CD4-positive, alpha-beta memory T cell (primary cell): ENCODE measurements at places on chromosomes 1 and 21.

DNA sequence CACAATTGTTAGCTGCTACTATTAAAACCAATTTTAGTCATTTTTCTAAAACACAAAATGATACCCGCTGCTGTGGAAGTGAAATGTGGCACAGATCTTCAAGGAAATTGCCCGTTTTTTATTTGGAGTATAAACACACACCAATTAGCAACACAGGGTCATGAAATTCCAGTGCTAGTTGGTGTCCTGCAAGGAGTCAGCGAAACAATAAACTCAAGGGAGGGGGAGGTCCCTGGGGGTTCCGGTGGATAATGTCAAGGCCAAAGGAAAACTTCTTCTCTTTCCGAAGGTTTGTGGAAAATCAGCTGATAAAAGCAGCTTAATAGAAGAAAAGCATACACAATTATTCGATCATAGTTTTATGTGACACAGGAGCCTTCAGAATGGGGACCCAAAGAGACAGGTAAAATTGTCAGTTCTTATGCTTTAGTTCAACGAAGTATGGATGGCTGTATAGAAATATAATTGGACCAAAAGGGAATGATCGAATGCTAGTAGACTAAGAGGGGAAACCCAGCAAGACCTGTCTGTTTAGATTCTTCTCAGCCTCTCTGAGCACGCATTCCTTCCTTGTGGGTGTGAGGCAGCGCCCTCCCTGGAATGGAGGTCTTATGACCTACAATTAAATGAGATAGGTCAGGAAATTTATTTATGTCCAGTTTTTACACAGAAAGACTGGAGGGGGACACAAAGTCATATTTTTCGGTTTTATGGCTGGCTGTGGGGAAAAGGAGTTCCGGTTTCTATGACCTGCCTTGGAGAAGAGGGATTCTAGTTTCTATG is 65.9 kb downstream of the KCNK1 start:
- no peak overlapping the region for H3K27ac ChIP-seq
- no peaks in the 10 kb centered on the region for H3K36me3 ChIP-seq
- DNase-seq: no peak
- H3K4me1 ChIP-seq: no peaks in the 10 kb centered on the region

DNA sequence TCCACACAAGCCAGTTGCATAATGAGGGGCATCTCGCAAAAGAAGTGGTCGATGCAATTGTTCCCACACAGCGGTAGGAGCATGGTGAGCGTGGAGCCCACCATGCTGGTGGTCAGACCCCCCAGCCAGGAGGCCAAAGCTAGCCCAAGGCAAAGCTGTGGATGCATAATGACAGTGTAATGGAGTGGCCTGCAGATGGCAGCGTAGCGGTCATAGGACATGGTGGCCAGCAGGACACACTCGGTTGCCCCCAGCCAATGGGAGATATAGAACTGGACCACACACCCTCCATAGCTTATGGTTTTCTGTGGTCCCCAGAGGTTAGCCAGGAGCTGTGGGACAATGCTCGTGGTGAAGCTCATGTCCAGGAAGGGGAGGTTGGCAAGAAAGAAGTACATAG is 4.3 kb downstream of the OR2C3 start:
- no peaks in the 10 kb centered on the region for H3K4me1 ChIP-seq
- no peaks in the 10 kb centered on the region for H3K27me3 ChIP-seq

GRCh38 chr1:54537611-54538010 is 10.4 kb upstream of the ACOT11 start:
- no peak for DNase-seq
- no peaks in the 10 kb centered on the region for H3K36me3 ChIP-seq
- H3K27ac ChIP-seq: no peak overlapping the region
- peaks cover 9% of the 10 kb centered on the region for H3K4me1 ChIP-seq

GRCh38 chr1:66300972-66301451 is 232.9 kb upstream of the SGIP1 start:
- peak overlapping the region; percentile 52 for H3K27ac ChIP-seq
- H3K27me3 ChIP-seq: no peaks in the 10 kb centered on the region
- peaks cover 32% of the 10 kb centered on the region for H3K4me1 ChIP-seq

DNA sequence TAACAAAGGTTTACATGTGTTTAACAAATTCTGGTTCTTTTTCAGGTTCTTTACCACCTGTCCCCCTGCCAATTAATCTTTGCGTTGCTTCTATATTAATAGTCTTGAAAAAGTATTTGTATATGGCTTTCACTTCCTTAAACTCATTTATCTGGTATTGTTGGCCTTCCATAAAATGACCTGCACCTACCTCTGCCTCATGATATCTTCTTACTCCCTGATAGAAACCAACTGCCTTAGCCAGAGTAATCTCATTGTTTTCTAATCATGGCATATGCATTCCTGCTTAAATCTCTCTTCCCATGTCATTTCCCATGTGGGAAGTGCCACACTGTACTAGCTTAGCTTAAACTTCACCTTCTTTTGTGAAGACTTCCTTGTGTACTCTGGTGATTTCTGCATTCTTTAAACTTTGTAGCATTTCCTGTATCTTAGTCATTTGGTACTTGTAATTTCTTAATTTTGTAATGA is 8.7 kb downstream of the SMG7 start:
- peaks cover 80% of the 10 kb centered on the region for H3K4me1 ChIP-seq
- no peak overlapping the region for H3K4me3 ChIP-seq
- H3K36me3 ChIP-seq: no peaks in the 10 kb centered on the region
- H3K27ac ChIP-seq: no peak overlapping the region

GRCh38 chr1:71660411-71660810 is 579.6 kb upstream of the ZRANB2 start:
- no peaks in the 10 kb centered on the region for H3K27me3 ChIP-seq
- no peak overlapping the region for H3K27ac ChIP-seq
- no peak for DNase-seq
- no peaks in the 10 kb centered on the region for H3K36me3 ChIP-seq
- H3K4me1 ChIP-seq: no peaks in the 10 kb centered on the region

- no peaks in the 10 kb centered on the region for H3K36me3 ChIP-seq
- peaks cover 37% of the 10 kb centered on the region for H3K4me1 ChIP-seq
- no peak overlapping the region for H3K27ac ChIP-seq
- H3K4me3 ChIP-seq: no peak overlapping the region
Measured at GRCh38 chr1:28640766-28641165, 2.1 kb downstream of the TAF12 start.

- no peak overlapping the region for H3K4me3 ChIP-seq
- H3K36me3 ChIP-seq: no peaks in the 10 kb centered on the region
- no peaks in the 10 kb centered on the region for H3K4me1 ChIP-seq
- no peak for DNase-seq
Measured at GRCh38 chr1:201603613-201604232, 64.8 kb downstream of the NAV1 start.

- no peak overlapping the region for H3K27ac ChIP-seq
- no peaks in the 10 kb centered on the region for H3K36me3 ChIP-seq
- H3K27me3 ChIP-seq: peaks cover 6% of the 10 kb centered on the region
- no peak overlapping the region for H3K4me3 ChIP-seq
- no peaks in the 10 kb centered on the region for H3K4me1 ChIP-seq
- DNase-seq: no peak
Measured at GRCh38 chr1:214494706-214495105, 56.7 kb downstream of the PTPN14 start.

- H3K4me1 ChIP-seq: peaks cover 2% of the 10 kb centered on the region
- H3K27ac ChIP-seq: no peak overlapping the region
- H3K4me3 ChIP-seq: no peak overlapping the region
- no peaks in the 10 kb centered on the region for H3K36me3 ChIP-seq
- no peak for DNase-seq
Measured at GRCh38 chr1:231390071-231390470, 32.0 kb downstream of the EGLN1 start.

GRCh38 chr1:29575826-29576225 is 339.5 kb downstream of the PTPRU start:
- DNase-seq: no peak
- H3K27me3 ChIP-seq: no peaks in the 10 kb centered on the region
- H3K27ac ChIP-seq: no peak overlapping the region
- H3K4me3 ChIP-seq: no peak overlapping the region
- no peaks in the 10 kb centered on the region for H3K4me1 ChIP-seq
